ENCODE measurements at places on chromosomes 4 and X. TPM values are rescaled to one million over a fixed set of nuclear protein-coding genes. Genes with fewer than 3 reads are reported as not detected.

GRCh38 chrX:465418-466215 lies 78.9 kb upstream of the PPP2R3B start:
- DNase-seq: peak; percentile 13

- no peak for DNase-seq
Measured at GRCh38 chrX:123392921-123393320, 208.8 kb downstream of the GRIA3 start.

GRCh38 chr4:7104366-7105031 lies 36.6 kb upstream of the GRPEL1 start:
- no peak for DNase-seq

DNA sequence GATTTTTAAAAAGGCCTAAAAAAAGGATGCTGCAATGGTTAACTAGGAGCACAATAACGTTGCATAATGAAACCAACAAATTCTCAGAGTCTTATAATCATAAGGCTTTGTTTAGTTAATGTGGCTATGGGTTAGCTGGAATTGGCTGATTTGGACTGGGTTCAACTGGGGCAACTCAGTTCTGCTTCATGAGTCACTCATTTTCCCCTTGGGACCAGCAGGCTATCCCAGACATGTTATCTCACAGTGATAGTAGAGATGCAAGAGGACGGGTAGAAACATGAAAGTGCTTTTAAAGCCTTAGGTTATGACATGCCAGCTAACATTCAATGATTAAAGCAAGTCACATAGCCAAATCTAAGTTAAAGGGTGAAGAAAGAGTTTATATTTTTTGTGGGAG lies 189.2 kb upstream of the GK2 start:
- no peak for DNase-seq

DNA sequence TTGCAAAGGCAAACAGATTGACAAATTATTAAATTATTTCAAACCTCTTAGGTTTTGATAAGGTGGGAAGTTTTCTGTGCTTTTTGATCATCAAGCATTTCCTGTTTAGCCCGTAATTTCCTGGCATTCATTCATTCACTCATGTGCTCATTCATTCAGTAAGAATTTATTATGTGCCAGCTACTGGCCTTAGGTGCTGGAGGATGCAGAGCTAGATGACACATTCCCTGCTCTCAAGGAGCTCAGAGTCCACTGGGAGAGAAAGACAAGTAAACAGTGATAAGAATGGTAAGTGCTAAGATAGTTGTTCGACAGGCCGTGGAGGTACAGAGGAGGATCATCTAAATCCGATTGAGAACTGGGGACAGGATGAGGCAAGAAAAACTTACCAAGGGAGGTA lies 153.0 kb downstream of the DCTD start:
- DNase-seq: no peak

- no peak for DNase-seq
Measured at GRCh38 chr4:165403637-165404036, 24.8 kb downstream of the CPE start.

DNA sequence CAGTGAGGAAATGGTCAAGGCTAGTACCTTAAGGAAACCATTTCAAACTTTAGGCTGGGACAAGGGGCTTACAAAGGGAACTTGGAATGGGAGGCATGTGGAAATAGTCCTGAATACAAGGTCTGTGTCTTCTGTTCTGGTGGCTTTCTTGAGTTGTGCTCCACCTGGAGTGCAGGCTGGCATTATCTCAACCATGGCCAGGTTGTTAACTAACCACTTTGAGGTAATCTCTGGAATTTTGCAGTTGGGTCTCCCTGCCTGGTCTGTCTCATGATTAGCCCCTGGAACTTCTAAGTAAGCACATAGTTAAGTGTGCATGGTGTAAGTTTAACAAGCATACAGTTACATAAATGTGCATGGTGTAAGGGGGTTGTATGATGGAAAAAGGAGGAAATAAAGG lies 77.5 kb downstream of the PCDH18 start:
- DNase-seq: no peak

- no peak for DNase-seq
Measured at GRCh38 chr4:139801895-139802294, 136.3 kb downstream of the MGST2 start.

- DNase-seq: no peak
Measured at GRCh38 chrX:63744850-63745394, 40.1 kb downstream of the ARHGEF9 start.

GRCh38 chr4:41525129-41525528 lies 12.8 kb upstream of the LIMCH1 start:
- no peak for DNase-seq

- DNase-seq: peak; percentile 60
Measured at GRCh38 chr4:189597341-189597740, 343.3 kb upstream of the FRG1 start.

Gene GPR50
- not detected for total RNA-seq

Gene RAB41
- total RNA-seq: not detected

Gene TRAM1L1
- 5.8 TPM for total RNA-seq

Gene ITIH6
- total RNA-seq: 0.51 TPM

Gene TBC1D8B
- 13.0 TPM for total RNA-seq

Gene ARHGAP4
- 19.6 TPM for total RNA-seq

Gene CT47B1
- total RNA-seq: not detected
